ENCODE measurements at places on chromosomes 6 and 20. TPM values are rescaled to one million over a fixed set of nuclear protein-coding genes. Genes with fewer than 3 reads are reported as not detected.

Gene HM13
- 44.9 TPM for total RNA-seq

Gene RAB23
- 8.1 TPM for total RNA-seq

Gene DLGAP4
- 18.4 TPM for total RNA-seq

Gene SNAP91
- 0.51 TPM for total RNA-seq

Gene SLC22A7
- total RNA-seq: not detected

Gene C6orf136
- 3.5 TPM for total RNA-seq

Gene TENT5A
- total RNA-seq: 1.5 TPM

Gene KCNG1
- 0.70 TPM for total RNA-seq

Gene LST1
- total RNA-seq: 0.37 TPM

Gene ID1
- total RNA-seq: 1,287 TPM

Gene SEMG1
- not detected for total RNA-seq

Gene EYS
- not detected for total RNA-seq

Gene BPIFB4
- total RNA-seq: not detected

Gene RAET1G
- total RNA-seq: not detected

Gene CCM2L
- 31.1 TPM for total RNA-seq

Gene TFAP2C
- total RNA-seq: not detected

Gene HLA-DQB2
- not detected for total RNA-seq

Gene OXT
- not detected for total RNA-seq

Gene ARMH2
- not detected for total RNA-seq

Gene EYA4
- total RNA-seq: under 0.01 TPM

Gene MRPL14
- total RNA-seq: 48.1 TPM

Gene SASH1
- total RNA-seq: 112 TPM

Gene MARCKS
- total RNA-seq: 333 TPM

Gene LCA5
- 4.9 TPM for total RNA-seq

Gene WFDC12
- not detected for total RNA-seq

Gene HLA-DRB5
- not detected for total RNA-seq

Gene MUC22
- not detected for total RNA-seq

Gene SLC26A8
- under 0.01 TPM for total RNA-seq

Gene UNC5CL
- total RNA-seq: 0.14 TPM

Gene SLC25A27
- total RNA-seq: 1.9 TPM

Gene ARMC2
- 0.79 TPM for total RNA-seq

Gene SLC17A3
- 0.17 TPM for total RNA-seq

Gene DIDO1
- total RNA-seq: 47.5 TPM

Gene PTCRA
- total RNA-seq: not detected

Gene ALDH5A1
- total RNA-seq: 1.0 TPM

Gene DPPA5
- total RNA-seq: not detected

Gene ZFAND3
- total RNA-seq: 28.2 TPM

Gene CLPSL2
- total RNA-seq: not detected

Gene TRIM31
- not detected for total RNA-seq

Gene NKAIN4
- total RNA-seq: not detected

All from dermis blood vessel endothelial cell (primary cell).